ENCODE measurements at places on chromosomes 5 and 9.

GRCh38 chr9:75089373-75089766, 1.1 kb downstream of the OSTF1 start:
- no peak for ATAC-seq

DNA sequence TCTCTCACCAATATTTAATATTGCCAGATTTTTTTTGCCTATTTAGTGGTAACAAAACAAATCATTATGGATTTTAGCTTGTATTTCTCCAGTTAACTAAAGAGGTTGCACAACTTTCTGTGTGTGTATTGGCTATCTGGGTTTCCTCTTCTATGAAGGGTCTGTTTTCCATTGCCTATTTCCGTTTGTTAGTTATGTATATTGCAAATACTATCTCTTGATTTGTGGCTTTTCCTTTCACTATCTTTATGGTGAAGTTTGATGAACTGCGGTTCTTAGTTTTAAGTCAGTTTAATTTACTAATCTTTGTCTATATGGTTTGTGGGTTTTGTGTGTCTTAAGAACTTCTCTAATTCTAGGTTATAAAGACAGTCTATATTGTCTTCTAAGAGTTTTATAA, 136.3 kb downstream of the CEP120 start:
- no peak for ATAC-seq

- no peak for ATAC-seq
Observed at GRCh38 chr5:116939641-116940040, 365.0 kb upstream of the SEMA6A start.

DNA sequence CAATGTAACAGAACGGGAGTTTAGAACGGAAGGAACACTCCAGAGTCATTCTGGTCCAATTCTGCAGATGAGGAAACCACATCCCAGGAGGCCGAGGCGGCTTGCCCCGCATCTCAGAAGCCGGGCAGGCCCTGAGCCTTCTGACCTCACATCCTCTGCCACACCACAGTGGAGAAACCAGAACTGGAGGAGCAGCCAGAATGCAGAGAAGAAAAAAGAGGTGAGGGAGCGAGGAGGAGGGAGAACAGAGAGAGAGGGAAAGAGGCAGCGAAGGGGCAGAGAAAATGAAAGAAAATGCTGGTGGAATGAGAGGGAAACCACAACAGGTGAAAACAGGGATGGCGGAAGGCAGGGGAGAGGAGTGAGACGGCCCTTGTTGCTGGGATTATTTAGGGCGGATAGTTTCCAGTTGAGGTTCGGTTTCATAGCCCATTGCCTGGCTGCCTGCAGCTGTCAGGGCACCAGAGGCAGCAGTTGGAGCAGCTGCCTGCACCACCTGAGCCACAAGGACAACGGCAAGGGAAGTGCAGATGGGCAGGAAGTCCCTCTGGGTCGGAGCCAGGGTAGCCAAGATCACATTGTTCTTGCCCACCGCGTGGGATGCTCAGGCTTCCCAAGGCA, at the start of gene HMHB1:
TSS of gene HMHB1 (plus strand) at position 77 of the 621 bp plus-strand sequence.
- ATAC-seq = no peak

DNA sequence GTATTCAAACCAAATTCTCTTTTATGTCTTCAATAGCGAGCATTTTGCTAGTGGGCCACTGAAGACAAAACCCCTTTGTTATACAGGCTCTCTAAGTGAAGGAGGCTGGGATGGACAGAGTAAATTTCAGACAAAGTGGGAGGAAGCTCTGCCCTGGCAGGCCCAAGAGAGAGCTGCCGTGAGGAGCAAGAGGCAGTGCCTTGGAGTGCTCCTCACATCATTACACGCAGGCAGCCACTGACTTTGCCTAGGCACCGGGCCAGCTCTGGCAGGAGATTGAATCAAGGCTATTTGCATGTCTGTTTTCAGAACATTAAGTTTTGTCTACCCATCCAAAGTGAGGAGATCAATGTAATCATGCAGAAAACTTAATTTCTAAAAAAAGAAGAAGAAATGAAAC, 167.7 kb downstream of the CCDC192 start:
- no peak for ATAC-seq

DNA sequence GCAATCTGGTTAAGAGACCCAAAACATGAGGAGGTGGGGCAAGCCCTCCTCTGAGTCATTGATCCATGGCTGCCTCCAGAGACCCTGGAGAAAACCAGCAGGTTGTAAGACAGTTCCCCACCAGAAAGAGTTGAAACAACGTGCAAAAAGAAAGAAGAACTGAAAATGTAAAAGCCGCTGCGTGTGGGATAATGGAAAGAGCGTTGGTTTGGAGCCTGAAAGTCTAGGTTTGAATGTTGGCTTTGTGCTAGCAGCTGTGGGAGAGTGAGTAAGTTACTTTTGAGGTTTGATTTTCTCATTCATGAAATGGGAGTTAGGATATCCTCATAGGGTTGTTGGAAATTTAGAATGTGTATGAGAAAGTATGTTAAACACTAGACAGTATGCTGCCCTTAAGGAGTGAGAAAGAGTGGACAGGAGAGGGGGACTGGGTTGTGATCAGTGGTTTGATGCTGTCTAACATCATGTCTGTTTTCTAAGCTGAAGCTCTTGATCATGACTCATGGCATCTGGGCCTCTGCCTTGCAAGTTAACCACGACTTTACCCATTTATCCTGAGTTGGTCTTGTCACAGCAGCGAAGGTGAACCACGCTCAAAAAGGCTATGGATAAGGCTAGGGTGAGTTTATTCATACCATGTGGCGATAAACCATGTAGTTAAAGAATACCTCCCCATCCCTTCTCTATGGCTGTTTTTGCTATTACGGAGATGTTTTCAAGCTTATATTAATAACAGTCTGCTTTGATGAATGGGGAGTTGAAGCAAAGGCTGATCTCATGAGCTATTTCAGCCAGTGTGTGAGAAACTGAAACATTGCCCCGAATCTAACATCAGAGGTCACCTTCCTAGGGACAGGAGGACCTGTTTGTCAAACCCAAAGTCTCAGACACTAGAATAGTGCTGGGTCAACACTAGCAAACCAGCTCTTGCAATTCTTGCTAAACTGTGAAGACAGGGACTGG, 41.3 kb downstream of the ZNF366 start:
- no peak for ATAC-seq

GRCh38 chr5:54646356-54647101, 129.0 kb downstream of the SNX18 start:
- ATAC-seq = peak; percentile 88

- ATAC-seq = no peak
Observed at GRCh38 chr9:89872913-89873707, 268.3 kb downstream of the GADD45G start.

DNA sequence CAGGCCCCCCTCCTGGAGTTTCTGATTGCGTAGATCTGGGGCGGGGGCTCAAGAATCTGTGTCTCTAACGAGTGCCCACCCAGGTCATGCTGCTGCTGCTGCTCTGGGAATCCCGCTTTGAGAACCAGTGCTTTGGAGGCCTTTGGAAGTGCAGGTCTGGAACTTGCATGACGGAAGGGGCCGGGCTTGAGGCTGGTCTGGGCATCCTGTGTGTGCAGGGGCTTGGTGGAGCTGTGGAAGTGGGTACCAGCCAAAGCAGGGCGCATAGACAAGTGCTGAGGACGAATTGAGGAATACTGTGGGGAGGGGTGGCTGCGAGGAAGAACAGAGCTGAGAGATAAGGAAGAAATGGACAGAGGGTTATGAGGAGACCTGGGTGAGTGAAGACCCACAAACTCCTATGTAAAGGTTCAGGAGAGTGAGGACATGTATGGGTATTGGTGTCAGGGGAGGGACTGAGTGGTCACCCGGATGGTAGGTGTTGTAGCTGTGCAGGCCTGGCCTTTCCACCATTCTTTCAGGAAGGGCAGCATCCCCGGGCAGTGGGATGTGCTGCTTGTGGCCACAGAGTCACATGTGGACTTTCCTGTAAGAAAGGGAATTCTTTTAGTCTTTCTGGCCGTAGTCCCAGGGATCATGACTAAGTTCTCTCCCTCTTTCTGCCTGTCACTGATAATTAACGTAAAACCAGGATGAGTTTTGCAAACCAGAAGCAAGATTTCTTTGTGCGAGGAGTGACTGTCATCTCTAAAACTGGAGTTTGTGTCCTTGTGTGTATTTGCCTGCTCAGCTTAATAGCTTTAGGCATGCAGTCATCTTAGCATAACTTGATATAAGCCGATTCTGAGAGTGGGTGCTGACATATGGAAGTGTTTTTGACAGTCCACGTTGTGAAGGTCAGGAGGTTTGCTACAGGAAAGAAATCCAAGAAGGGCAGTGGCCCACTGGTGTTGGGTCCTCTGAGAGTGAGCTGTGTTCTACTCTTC, 43.3 kb upstream of the TJP2 start:
- ATAC-seq = no peak

GRCh38 chr9:138112791-138113600, 235.4 kb downstream of the CACNA1B start:
- ATAC-seq = no peak

All from activated CD4-positive, CD25-positive, alpha-beta regulatory T cell treated with anti-CD3 and anti-CD28 coated beads, Interleukin-2, amount 50 U/mL, for 24 hours (primary cell).